Calu3 (cell line): ENCODE measurements at places on chromosomes 16 and 17. TPM values are rescaled to one million over a fixed set of nuclear protein-coding genes. Genes with fewer than 3 reads are reported as not detected.

DNA sequence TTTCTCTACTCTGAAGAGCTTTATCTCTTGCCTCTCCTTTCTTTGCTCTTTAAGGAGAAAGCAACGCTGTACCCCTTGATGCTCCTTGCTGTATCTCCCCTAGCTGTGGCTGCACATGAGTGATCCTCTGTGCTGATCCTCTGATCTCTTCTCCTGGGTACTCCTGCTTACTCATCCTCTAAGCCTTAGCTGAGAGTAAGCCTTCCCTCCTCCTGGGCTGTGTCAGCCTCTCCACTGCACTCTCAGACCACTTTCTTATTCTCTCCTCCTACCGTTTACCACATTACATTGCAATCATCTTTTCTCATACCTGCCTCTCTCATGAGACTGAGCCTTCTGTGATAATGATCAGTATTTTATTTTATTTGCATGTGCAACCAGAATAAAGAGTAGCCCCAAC lies 25.1 kb downstream of the SOX9 start:
- peaks cover 34% of the 10 kb centered on the region for H3K27me3 ChIP-seq
- peaks cover 3% of the 10 kb centered on the region for H3K4me1 ChIP-seq

- H3K4me1 ChIP-seq, result no peaks in the 10 kb centered on the region
- H3K27me3 ChIP-seq, result no peaks in the 10 kb centered on the region
- no peak for DNase-seq
- no peaks in the 10 kb centered on the region for H3K36me3 ChIP-seq
These were observed 16.5 kb downstream of the ZNF18 start for GRCh38 chr17:11980813-11981212.

SLFN13 gene
- 44.4 and 46.2 TPM in 2 replicates for total RNA-seq

- H3K4me3 ChIP-seq, result no peak overlapping the region
- H3K27ac ChIP-seq, result no peak overlapping the region
- peaks cover 64% of the 10 kb centered on the region for H3K36me3 ChIP-seq
- H3K27me3 ChIP-seq, result no peaks in the 10 kb centered on the region
- no peak for DNase-seq
These were observed 21.0 kb downstream of the PMM2 start for GRCh38 chr16:8818504-8819270.

DNA sequence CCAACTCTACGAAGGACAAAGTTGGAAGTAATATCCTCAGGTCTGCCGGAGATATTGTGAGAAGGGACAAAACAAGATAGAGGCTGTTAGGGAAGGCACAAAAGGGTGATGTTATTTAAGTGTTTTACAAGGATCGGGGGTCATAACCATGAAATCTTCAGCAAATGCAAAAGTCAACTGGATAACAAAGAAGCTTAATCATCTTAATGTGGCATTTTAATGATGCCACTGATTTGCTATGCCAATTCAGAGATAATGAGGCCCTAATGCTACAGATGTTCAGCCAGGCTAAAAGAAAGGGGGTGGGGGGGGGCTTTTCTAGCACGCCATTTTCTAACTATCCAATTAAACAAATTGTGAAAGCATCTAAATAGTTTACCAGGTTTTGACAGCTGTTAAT lies 63.1 kb downstream of the IKZF3 start:
- DNase-seq, result no peak
- H3K27ac ChIP-seq, result no peak overlapping the region
- no peaks in the 10 kb centered on the region for H3K36me3 ChIP-seq
- H3K4me1 ChIP-seq, result peaks cover 17% of the 10 kb centered on the region
- H3K27me3 ChIP-seq, result no peaks in the 10 kb centered on the region

TMC5 gene
- total RNA-seq, result 117 and 149 TPM in 2 replicates

SEPTIN12 gene
- not detected in 2 replicates for total RNA-seq

GRCh38 chr17:75349589-75349988 lies 55.9 kb downstream of the GRB2 start:
- no peak for DNase-seq
- peaks cover 68% of the 10 kb centered on the region for H3K4me1 ChIP-seq
- peaks cover 10% of the 10 kb centered on the region for H3K36me3 ChIP-seq
- H3K4me3 ChIP-seq, result no peak overlapping the region
- no peak overlapping the region for H3K27ac ChIP-seq

GRCh38 chr17:72788950-72789585 lies 303.4 kb downstream of the SLC39A11 start:
- no peaks in the 10 kb centered on the region for H3K27me3 ChIP-seq
- H3K36me3 ChIP-seq, result no peaks in the 10 kb centered on the region
- H3K4me1 ChIP-seq, result no peaks in the 10 kb centered on the region
- H3K27ac ChIP-seq, result no peak overlapping the region

DNA sequence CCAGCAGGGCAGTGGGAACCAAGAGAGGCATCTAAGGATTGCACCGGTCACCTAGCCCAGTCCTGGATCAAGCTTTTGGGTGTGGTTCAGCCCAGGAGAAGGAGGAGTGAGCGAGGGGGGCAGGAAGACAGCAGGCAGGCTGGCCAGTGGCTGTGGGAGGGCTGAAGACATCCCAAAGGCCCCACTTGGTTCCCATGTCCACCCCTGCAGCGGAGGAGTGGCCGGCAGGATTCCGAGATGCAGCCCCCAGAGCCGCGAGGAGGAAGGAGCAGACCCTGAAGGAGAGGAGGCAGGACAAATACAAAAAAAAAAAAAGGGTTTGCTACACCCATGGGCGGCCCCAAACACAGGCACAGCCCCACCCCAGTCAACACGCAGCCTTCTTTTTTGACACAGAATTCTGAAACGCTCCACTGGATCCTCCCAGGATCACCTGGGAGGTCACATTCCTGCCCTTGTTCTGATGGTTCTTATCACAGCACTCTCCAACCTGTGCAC lies 1.1 kb upstream of the SLC47A2 start:
- no peak for DNase-seq
- peaks cover 25% of the 10 kb centered on the region for H3K4me1 ChIP-seq
- no peaks in the 10 kb centered on the region for H3K36me3 ChIP-seq
- H3K27me3 ChIP-seq, result no peaks in the 10 kb centered on the region
- no peak overlapping the region for H3K4me3 ChIP-seq
- no peak overlapping the region for H3K27ac ChIP-seq

HSD17B1 gene
- 0.88 and 1.0 TPM in 2 replicates for total RNA-seq

SNAI3 gene
- total RNA-seq, result 0.34 and 0.54 TPM in 2 replicates

GRCh38 chr17:46212634-46213435 lies 19.6 kb upstream of the KANSL1 start:
- no peak overlapping the region for H3K4me3 ChIP-seq
- peak overlapping the region; percentile 19 for H3K27ac ChIP-seq
- no peaks in the 10 kb centered on the region for H3K27me3 ChIP-seq
- peaks cover 22% of the 10 kb centered on the region for H3K4me1 ChIP-seq
- peak; percentile 83 for DNase-seq

DNA sequence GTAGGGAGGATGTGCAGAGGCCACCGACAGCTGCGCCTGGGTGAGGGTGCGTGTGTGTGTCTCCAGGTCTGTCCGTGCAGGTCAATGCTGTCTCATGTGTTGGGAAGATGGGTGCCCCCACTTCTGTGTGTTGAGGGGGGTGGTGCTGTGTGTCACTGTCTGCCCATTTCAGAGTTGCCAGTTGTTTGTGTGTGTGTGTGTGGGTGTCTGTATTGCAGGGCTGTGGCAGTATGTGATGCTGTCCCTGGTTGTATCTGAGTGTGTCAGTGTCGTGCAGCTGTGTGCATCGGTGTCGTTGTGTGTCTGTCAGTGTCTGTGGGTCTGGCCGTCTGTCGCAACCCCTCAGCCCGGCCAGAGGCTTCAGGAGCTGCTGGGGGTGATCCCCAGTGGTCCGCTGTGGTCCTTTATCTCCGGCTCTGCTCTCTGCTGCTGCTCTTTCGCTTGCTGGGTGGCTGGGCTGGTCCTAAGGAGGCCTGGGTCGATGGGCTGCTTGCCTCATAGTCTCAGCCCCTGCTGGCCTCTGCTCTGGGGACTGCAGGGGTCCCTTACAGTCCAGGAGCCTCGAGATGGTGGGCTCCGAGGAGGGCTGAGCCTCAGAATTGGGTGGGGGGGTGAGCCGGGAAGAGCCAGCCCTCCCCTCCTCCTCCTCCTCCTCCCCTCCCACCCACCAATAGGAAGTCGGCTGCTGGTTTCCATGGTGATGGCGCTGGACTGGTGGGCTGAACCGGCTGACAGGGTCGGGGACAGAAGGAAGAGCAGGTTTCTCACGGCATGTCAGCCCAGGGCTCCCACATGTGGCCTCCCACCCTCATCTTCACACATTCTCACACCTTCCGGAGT lies at the start of gene TSPOAP1:
TSPOAP1 (minus strand) TSS at position 601 of the 840 bp plus-strand sequence. CDS start 875 bp downstream, outside the sequence.
- no peaks in the 10 kb centered on the region for H3K4me1 ChIP-seq
- DNase-seq, result no peak
- peaks cover 62% of the 10 kb centered on the region for H3K27me3 ChIP-seq

- H3K27ac ChIP-seq, result no peak overlapping the region
- H3K27me3 ChIP-seq, result peaks cover 56% of the 10 kb centered on the region
- no peak for DNase-seq
- no peak overlapping the region for H3K4me3 ChIP-seq
- peaks cover 53% of the 10 kb centered on the region for H3K36me3 ChIP-seq
- peaks cover 11% of the 10 kb centered on the region for H3K4me1 ChIP-seq
These were observed 1.3 kb upstream of the ZACN start for GRCh38 chr17:76077584-76078110.

DNA sequence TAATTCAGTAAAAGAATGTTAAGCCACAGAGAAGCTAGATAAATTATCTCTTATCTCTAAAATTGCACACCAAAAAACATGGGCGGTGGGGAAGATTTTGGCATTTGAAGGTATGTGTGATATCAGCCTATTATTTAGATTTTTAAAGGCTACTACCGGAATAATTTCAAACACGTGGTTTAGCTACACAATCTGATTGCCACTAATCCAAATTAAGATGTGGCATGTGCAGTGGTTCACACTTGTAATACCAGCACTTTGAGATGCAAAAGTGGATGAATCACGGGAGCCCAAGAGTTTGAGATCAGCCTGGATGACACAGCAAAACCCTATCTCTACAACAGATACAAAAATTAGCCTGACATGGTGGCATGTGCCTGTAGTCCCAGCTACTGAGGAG lies 584.5 kb downstream of the HS3ST4 start:
- H3K36me3 ChIP-seq, result no peaks in the 10 kb centered on the region
- H3K27me3 ChIP-seq, result no peaks in the 10 kb centered on the region
- H3K4me1 ChIP-seq, result no peaks in the 10 kb centered on the region
- no peak overlapping the region for H3K27ac ChIP-seq
- no peak for DNase-seq

DNA sequence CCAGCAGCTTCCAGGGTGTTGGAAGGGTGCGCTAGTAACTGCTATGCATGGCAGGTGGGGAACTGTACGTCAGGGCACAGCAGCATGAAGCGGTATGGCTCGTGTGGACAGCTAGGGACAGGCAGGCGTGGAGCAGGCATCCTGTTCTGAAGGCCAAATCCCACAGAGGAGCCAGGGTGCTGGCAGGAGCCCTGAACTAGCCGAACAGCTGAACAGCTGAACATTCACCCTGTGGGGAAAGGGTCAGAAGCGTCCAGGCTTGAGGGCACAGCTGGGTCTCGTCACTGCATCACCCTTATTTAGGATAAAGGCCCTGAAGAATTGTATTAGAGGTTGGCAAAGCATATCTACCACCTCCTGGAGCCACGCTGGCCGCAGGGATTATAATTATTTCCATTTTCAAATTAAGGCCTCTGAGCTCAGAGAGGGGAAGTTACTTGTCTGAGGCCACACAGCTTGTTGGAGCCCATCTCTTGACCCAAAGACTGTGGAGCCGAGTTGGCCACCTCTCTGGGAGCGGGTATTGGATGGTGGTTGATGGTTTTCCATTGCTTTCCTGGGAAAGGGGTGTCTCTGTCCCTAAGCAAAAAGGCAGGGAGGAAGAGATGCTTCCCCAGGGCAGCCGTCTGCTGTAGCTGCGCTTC lies 3.3 kb upstream of the STH start:
- H3K4me1 ChIP-seq, result no peaks in the 10 kb centered on the region
- no peak overlapping the region for H3K27ac ChIP-seq
- H3K36me3 ChIP-seq, result no peaks in the 10 kb centered on the region
- peaks cover 44% of the 10 kb centered on the region for H3K27me3 ChIP-seq

GRCh38 chr16:80746231-80746630 lies 58.2 kb downstream of the CDYL2 start:
- no peak overlapping the region for H3K4me3 ChIP-seq
- DNase-seq, result no peak
- peaks cover 4% of the 10 kb centered on the region for H3K27me3 ChIP-seq
- no peaks in the 10 kb centered on the region for H3K4me1 ChIP-seq
- H3K36me3 ChIP-seq, result no peaks in the 10 kb centered on the region
- no peak overlapping the region for H3K27ac ChIP-seq

- H3K27ac ChIP-seq, result no peak overlapping the region
- DNase-seq, result no peak
- H3K27me3 ChIP-seq, result peaks cover 66% of the 10 kb centered on the region
- no peak overlapping the region for H3K4me3 ChIP-seq
- no peaks in the 10 kb centered on the region for H3K36me3 ChIP-seq
These were observed 74.1 kb downstream of the MYH11 start for GRCh38 chr16:15782573-15783365.

COPRS gene
- 30.4 and 32.6 TPM in 2 replicates for total RNA-seq

DNA sequence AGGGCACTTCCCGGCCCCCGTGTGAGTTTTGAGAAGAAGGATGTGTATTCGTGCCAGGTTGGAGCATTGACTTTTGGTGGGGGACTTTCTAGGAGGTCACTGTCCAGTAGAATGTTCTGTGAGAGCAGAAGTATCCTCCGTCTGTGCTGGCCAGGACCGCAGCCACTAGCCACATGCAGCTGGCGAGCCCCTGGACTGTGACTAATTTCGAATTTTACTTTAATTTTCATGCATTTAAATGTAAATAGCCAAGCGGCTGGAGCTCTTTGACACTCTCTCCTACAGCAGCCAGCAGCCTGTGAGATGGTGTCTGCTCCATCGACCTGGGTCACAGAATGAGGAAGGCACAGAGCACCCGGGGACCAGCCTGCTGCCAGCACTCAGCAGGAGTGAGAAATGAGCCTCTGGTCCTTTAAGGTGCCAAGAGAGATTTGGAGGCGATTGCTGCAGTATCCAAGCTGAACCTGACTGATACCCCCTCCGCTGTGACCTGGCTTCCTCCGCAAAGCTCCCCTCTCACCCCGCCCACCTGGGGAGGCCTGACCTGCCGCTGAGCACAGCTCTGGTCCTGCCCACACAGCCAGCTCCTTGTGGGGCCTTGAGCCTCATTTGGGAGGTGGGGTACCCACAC lies 7.8 kb downstream of the ATP2A3 start:
- H3K36me3 ChIP-seq, result no peaks in the 10 kb centered on the region
- H3K4me1 ChIP-seq, result peaks cover 11% of the 10 kb centered on the region
- no peaks in the 10 kb centered on the region for H3K27me3 ChIP-seq
- no peak for DNase-seq
- H3K27ac ChIP-seq, result no peak overlapping the region

DNA sequence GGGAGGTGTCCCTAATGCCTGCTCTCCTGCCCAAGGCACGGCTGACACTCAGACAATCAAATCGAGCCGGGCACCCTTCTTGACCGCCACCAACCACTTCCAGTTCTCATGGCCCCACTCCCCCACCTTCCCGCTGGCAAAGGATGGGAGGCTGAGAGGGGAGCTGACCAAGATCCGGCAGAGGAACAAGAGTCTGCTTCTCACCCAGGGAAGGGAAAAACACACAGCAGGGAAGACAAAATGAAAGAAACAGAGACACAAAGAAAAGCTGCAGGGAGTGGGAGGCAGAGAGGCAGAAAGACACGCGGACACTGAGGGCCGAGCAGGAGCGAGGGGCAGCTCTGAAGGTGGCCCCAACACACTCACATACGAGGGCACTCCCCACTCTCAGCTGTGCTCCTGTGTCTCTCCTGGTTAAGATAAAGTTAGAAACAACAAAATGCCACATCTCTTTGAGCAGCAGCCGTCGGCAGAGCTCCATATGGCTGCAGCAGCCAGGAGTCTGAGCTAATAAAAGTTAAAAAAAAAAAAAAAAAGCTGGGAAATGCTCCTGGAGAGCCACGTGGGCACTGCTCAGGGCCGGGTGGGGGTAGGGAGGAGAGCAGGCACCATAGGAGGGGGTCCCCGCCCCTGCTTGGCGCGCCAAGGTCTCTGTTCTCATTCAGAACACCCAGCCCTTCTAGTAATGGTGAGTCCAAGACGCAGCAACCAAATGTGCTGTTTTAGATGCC lies 7.4 kb downstream of the LRRC75A start:
- H3K27ac ChIP-seq, result no peak overlapping the region
- no peaks in the 10 kb centered on the region for H3K27me3 ChIP-seq
- H3K4me3 ChIP-seq, result no peak overlapping the region
- peaks cover 20% of the 10 kb centered on the region for H3K4me1 ChIP-seq

TMEM88 gene
- total RNA-seq, result 2.9 and 3.6 TPM in 2 replicates
